Stomach (tissue), 19 donors: ENCODE measurements at places on chromosomes 7 and 10.

DNA sequence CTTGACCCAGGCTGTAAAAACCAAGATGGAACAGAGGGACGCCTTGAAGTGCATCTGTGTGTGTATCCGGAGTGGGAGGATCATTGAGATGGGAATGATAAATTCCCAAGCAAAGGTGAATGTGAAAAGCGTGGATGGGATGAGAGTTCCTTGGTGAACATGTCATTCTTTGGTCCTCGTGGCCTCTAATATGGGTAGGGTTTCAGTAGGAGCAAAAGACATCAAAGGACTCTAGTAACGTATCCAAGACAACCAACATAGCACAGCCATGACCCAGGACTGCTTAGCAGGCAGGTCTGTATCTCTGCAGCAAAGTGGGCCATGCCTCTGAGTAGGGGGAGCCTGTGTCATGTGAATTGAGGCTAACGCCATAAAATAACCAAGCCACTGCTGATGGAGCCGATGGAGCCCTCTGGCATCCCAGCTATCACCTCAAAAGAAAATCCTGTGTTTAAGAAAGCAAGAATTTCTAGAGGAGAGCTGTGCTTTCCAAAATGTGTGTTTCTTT, 98.6 kb downstream of the CCDC3 start:
- DNase-seq, result no peak
- H3K4me1 ChIP-seq, result no peaks in the 10 kb centered on the region
- H3K36me3 ChIP-seq, result no peaks in the 10 kb centered on the region
- no peak overlapping the region for H3K27ac ChIP-seq
- H3K4me3 ChIP-seq, result no peak overlapping the region
- H3K27me3 ChIP-seq, result no peaks in the 10 kb centered on the region

DNA sequence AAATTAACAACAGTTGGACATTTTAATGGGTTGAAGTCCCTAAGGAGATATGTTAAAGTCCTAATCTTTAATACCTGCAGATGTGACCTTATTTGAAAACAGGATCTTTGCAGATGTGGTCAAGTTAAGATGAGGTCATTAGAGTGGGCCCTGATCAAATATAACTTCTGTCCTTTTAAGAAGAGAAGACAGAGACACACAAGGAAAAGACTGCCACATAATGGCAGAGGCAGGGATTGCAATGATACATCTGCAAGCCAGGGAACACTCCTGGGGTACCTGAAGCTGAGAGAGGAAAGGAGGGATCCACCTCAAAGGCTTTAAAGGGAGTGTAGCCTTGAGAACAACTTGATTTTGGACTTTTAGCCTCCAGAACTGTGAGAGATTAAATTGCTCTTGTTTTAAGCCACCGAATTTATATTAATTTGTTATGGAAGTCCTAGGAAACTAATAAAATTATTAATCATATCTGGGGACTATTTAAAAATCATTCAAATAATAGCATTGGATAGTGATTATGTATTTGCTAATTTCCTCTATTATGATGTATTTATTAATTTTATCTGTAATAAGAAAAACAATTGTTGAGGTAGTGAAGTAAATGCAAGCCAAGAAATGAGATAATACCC, 700.0 kb upstream of the PCDH15 start:
- no peak overlapping the region for H3K4me3 ChIP-seq
- H3K27me3 ChIP-seq, result no peaks in the 10 kb centered on the region
- no peaks in the 10 kb centered on the region for H3K36me3 ChIP-seq
- H3K27ac ChIP-seq, result no peak overlapping the region
- H3K4me1 ChIP-seq, result no peaks in the 10 kb centered on the region
- DNase-seq, result no peak

- no peaks in the 10 kb centered on the region for H3K27me3 ChIP-seq
- no peaks in the 10 kb centered on the region for H3K36me3 ChIP-seq
- DNase-seq, result no peak
These were observed 303.5 kb downstream of the PAXIP1 start for GRCh38 chr7:154699417-154699816.

- peak overlapping the region; percentile 91 for H3K27ac ChIP-seq
- H3K4me3 ChIP-seq, result no peak overlapping the region
- no peaks in the 10 kb centered on the region for H3K27me3 ChIP-seq
- H3K36me3 ChIP-seq, result no peaks in the 10 kb centered on the region
- peaks cover 88% of the 10 kb centered on the region for H3K4me1 ChIP-seq
These were observed 18.4 kb downstream of the TSPAN14 start for GRCh38 chr10:80472234-80473095.

DNA sequence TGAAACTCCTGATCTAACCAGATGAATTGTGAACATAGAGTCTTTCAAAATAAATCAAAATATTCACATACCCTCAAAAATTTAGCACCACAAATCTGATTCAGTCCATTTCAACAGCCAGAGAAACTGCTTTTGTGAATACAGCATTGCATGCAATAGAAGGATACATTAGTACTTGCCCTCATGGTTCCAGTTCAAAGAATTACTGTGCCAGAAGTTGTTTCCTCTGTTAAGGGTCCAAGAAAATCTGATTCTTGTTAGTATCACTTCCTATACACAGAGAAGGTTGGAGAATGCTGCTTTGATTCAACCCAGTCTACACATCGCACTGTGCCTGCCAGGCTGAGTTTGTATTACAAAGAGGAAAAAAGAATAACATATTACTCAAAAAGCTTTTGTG, 115.6 kb downstream of the TFEC start:
- H3K27me3 ChIP-seq, result no peaks in the 10 kb centered on the region
- no peaks in the 10 kb centered on the region for H3K4me1 ChIP-seq
- no peak overlapping the region for H3K4me3 ChIP-seq
- H3K36me3 ChIP-seq, result no peaks in the 10 kb centered on the region
- no peak overlapping the region for H3K27ac ChIP-seq

- no peaks in the 10 kb centered on the region for H3K36me3 ChIP-seq
- no peaks in the 10 kb centered on the region for H3K27me3 ChIP-seq
- H3K4me1 ChIP-seq, result no peaks in the 10 kb centered on the region
- no peak for DNase-seq
- H3K27ac ChIP-seq, result no peak overlapping the region
These were observed 472.6 kb upstream of the CNTNAP2 start for GRCh38 chr7:145643981-145644380.

- H3K4me3 ChIP-seq, result no peak overlapping the region
- H3K27ac ChIP-seq, result no peak overlapping the region
- no peak for DNase-seq
- H3K27me3 ChIP-seq, result no peaks in the 10 kb centered on the region
These were observed 54.5 kb downstream of the CUL2 start for GRCh38 chr10:35035606-35036005.

DNA sequence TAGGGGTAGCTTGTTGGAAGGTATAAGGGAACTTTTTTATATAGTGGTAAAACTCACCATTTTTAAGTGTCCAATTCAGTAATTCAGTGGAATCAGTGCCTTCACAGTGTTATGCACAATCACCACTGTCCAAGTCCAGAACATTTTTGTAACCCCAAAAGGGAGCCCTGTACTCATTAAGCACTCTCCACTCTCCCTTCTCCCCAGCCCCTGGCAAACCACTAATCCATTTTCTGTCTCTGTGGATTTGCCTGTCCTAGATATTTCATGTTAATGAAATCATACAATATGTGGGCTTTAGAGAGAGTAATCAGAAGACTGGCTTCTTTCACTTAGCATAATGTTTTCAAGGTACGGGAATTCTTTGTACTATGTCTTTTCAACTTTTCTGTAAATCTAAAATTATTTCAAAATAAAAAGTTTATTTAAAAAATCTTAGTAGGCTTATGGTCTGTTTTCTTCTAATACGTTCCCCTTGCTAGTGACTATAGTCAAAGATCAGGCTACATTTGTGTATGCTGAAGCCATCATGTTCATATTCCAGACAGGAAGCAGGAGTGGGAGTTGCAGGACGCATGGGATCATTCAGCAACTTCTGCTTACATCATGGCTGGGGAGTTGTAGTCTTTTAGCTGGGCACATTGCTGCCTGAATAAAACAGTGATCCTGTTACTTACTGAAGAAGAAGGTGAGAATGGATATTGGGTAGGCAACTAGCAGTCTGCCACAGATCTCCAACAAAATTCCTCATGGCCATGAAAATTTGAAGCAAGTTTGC, 35.4 kb upstream of the TAX1BP1 start:
- no peak for DNase-seq
- no peaks in the 10 kb centered on the region for H3K36me3 ChIP-seq
- H3K27me3 ChIP-seq, result no peaks in the 10 kb centered on the region

- peaks cover 70% of the 10 kb centered on the region for H3K4me1 ChIP-seq
- H3K4me3 ChIP-seq, result no peak overlapping the region
- no peaks in the 10 kb centered on the region for H3K27me3 ChIP-seq
- no peak for DNase-seq
- H3K27ac ChIP-seq, result no peak overlapping the region
These were observed 109.5 kb downstream of the PARD3 start for GRCh38 chr10:34705563-34705962.

DNA sequence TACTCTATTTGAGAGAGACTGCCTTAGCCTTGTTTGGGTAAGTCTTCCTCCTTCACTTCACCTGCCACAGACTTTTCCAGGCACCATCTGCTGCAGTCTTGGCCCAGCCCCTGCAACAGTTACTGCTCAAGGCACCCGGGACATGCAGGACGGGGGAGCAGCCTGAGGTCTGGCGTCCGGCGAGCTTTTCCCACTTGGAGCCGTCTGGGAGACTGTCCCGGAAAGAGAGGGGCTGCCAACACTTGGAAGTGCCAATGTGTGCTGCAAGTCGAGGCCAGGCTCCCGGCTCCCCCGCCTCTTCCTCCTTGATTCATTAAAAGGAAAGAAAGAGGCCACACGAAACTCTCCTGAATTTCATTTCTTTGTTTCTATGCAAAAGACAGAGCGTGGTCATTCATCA, 13.7 kb downstream of the HTRA1 start:
- no peak overlapping the region for H3K4me3 ChIP-seq
- DNase-seq, result no peak
- H3K27ac ChIP-seq, result peak overlapping the region; percentile 52
- H3K4me1 ChIP-seq, result peaks cover 63% of the 10 kb centered on the region
- H3K36me3 ChIP-seq, result no peaks in the 10 kb centered on the region

- H3K36me3 ChIP-seq, result peaks cover 37% of the 10 kb centered on the region
- DNase-seq, result no peak
- no peaks in the 10 kb centered on the region for H3K27me3 ChIP-seq
- peaks cover 58% of the 10 kb centered on the region for H3K4me1 ChIP-seq
- peak overlapping the region; percentile 60 for H3K27ac ChIP-seq
These were observed 13.5 kb upstream of the ASCC1 start for GRCh38 chr10:72229261-72230251.

DNA sequence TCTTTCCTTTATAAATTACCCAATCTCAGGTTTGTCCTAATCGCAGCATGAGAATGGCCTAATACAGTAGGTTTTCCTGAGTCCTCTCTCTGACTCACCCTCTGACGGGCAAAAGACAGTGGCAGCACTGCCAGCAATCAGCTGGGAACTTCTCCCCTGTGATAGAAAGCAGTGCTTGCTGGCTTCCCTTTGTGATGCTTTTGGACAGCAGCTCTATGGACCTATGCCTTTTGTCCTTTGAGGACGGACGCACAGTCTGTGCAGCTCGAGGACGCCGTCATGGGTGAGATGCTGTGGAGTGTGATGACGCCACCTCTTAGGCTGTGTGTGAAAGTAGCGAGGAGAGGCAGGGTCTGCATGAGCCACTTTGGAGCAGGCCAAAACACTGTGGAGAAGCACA, 68.8 kb downstream of the KIAA1217 start:
- no peaks in the 10 kb centered on the region for H3K36me3 ChIP-seq
- no peaks in the 10 kb centered on the region for H3K4me1 ChIP-seq
- no peaks in the 10 kb centered on the region for H3K27me3 ChIP-seq
- H3K27ac ChIP-seq, result peak overlapping the region; percentile 39
- DNase-seq, result no peak

GRCh38 chr10:83725567-83725966, 413.7 kb upstream of the GHITM start:
- H3K36me3 ChIP-seq, result no peaks in the 10 kb centered on the region
- DNase-seq, result no peak
- no peak overlapping the region for H3K27ac ChIP-seq
- H3K4me1 ChIP-seq, result no peaks in the 10 kb centered on the region

GRCh38 chr10:78445308-78445707, 411.6 kb downstream of the RPS24 start:
- no peaks in the 10 kb centered on the region for H3K27me3 ChIP-seq
- no peaks in the 10 kb centered on the region for H3K4me1 ChIP-seq
- H3K27ac ChIP-seq, result no peak overlapping the region
- H3K4me3 ChIP-seq, result no peak overlapping the region
- no peak for DNase-seq

DNA sequence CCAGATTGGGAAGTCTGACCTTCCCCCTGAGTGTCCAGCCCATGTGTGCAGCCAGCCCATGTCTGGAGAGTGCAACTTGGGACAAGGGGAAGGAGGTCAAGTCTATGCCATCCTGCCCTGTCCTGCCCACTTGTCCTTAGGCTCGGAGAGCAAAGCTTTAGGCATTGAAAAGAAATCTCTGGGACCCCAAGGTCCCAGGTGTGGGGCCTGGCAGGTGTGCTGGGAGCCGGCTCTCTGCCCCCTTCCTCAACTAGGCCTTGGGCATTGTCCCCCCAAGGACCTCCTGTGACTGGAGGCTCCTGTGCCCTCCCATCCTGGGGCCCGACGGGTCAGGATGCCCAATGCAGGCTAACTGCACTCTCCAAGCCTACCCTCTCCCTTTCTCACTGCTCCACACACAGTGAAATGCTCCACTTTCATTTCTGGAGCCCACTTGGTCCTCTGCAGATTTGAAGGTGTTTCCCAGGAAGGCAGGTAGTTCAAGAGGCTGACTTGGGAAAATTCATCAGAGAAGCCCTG, 124.7 kb downstream of the PTPN20 start:
- H3K27ac ChIP-seq, result no peak overlapping the region
- no peak overlapping the region for H3K4me3 ChIP-seq
- H3K27me3 ChIP-seq, result no peaks in the 10 kb centered on the region
- no peak for DNase-seq
- no peaks in the 10 kb centered on the region for H3K36me3 ChIP-seq

DNA sequence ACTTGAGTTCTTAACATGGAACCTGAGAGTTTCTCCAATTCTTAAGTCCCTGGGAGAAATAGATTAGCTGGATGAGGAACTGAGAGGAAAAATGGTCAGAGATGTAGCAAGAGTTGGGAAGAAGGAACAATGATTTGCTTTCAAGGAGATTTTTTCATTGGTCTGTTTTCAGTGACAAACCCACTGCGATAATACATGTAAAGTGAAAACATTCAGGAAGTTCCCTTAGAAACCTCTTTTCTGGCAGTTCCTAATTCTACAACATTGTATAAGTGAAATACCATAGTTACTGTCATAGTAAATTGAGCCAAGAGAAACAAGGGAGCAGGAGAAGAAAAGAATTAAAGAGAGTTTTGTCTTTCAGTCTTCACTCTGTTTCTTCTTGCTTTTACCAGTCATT, 12.1 kb upstream of the MAGI2 start:
- no peak for DNase-seq
- no peaks in the 10 kb centered on the region for H3K4me1 ChIP-seq
- no peaks in the 10 kb centered on the region for H3K36me3 ChIP-seq
- H3K27me3 ChIP-seq, result no peaks in the 10 kb centered on the region
- no peak overlapping the region for H3K27ac ChIP-seq
